ENCODE measurements at places on chromosomes 2 and 18.

GRCh38 chr18:35680139-35680551, 98.6 kb downstream of the GALNT1 start:
- DNase-seq, result no peak

GRCh38 chr2:45818591-45818990, 167.1 kb downstream of the PRKCE start:
- no peak for DNase-seq

- no peak for DNase-seq
Measured at GRCh38 chr2:50343150-50343830, 688.6 kb downstream of the NRXN1 start.

DNA sequence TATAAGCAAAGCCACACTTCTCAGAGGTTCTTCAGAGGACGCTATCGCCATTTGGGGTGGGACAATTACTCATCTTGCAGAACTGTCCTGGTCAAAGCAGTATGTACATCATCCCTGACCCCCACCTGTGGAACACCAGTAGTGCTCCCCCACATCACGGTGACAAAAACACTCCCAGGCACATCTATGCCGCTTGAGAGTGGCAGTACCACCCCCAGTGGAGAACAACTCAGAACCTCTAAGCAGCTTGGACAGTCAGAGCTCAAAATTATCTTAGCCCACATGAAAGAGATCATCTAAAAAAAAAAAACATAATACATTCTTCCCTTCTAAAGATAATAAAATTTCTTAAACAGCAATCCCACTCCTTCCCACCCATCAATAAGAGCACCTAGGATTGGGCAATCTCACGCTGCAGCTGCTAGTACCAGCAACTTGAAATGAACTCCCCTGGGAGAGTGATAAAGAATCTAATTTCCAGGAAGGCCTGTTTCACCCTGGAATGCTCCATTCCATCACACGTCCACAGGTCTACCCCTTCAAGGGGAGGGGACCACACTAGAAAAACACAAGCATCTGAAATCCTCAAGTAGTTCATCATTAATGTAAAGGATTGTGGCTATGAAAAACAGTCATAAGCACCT, 31.7 kb downstream of the LRP2 start:
- DNase-seq, result no peak

- no peak for DNase-seq
Measured at GRCh38 chr2:97834610-97835009, 121.2 kb downstream of the ZAP70 start.

DNA sequence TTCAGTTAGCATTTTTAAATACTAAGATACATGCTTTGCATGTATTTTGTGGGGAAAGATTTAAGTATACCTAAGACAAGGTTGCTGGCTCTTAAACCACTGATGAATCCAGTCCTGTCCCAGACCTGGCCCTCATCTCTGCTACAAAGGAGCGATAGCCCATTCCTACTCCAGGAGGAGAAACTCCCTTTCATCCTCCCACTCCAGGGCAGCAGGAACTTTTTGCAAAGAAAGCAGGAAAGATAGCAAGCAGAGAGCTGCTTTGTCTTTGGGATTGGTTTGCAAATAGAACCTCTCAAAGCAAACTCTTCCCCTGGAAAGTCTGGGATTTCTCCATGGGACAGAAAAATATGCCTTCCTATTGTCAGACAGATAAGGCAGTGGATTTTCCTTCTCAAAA, 43.6 kb upstream of the COPS8 start:
- DNase-seq, result no peak

GRCh38 chr2:205808486-205809121, 126.3 kb downstream of the NRP2 start:
- DNase-seq, result no peak

DNA sequence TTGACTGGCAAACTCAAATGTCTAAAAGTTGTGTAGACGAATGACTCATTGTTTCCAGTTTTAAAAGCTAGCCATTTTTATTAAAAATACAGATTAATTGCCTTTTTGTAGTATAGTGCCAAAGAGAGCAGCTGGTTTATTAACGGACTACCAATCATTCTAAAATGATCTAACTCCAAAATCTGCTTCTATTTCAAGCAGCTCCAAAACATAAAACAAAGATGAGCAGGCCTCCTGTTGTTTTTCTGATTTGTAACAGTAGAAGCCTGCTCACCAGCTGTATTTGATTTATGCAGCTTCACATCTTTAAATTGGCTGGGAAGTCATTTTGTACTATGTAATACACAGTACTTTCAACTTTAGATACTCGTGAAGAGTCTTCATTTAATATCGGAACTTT, 171.8 kb downstream of the UBR3 start:
- DNase-seq, result no peak

DNA sequence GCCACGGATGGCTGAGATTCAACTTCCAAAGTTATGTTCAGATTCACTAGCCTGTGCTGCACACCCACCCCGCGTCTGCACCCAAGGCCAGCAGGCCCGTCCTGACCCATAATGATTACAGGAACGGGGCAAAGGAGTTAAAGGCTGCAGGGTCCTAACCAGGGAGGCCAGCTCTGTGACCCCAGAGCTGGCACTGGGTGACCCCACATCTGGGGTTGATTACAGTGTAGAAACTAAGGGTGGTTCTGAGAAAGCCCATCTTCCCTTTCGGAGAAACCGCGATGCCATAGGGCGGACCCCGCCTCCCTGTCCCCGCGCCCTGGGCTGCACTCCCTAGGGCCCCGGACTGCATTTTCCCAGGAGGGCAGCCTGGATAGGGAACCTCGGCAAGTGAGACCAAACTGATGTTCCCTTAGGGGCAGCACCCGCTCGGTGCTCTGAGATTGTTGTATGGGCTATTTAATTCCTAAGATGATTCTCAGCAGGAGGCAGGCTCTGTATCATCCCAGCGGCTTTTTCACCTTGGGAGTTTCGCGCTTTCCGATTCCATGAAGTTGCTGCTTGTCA, 2.2 kb upstream of the GPR148 start:
- DNase-seq, result no peak

- no peak for DNase-seq
Measured at GRCh38 chr18:31814132-31814531, 53.5 kb upstream of the SLC25A52 start.

DNA sequence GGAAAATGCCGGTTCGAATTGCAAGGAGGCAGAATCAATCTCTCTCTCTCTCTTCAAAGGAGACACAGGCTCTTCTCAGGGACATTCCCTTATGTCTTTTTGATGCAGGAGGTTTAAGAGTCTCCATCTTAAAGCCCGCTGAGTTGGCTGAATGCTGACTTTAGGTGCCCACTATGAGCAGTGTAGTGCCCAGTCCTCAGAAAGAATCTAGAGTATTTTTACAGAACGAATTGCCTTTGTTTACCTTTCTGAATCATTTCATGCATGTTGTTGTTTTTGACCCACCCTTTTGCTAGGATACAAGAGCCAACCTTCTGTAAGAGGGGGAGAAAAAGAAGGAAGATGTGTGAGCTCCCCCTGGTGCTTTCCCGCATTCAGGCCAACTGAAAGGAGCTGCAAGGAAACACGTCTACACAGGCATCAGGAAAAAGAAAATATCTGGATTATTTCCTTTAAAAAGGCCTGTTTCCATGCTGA, 193.5 kb upstream of the TCF4 start:
- peak; percentile 26 for DNase-seq

All from neural crest cell (in vitro differentiated cells).